Mucosa of gallbladder (tissue), 1 donor: ENCODE measurements at places on chromosomes 12 and 14.

- peak; percentile 26 for DNase-seq
Observed at GRCh38 chr12:10395390-10395998, 5.7 kb upstream of the KLRK1 start.

- DNase-seq: no peak
Observed at GRCh38 chr14:96614481-96614881, 112.3 kb downstream of the PAPOLA start.

GRCh38 chr12:98259693-98260092 is 255.7 kb upstream of the TMPO start:
- DNase-seq: no peak

- DNase-seq: no peak
Observed at GRCh38 chr12:110983811-110984210, 63.4 kb upstream of the MYL2 start.

- DNase-seq: no peak
Observed at GRCh38 chr12:16634786-16635185, 28.8 kb upstream of the LMO3 start.

GRCh38 chr14:33959692-33960151 is 8.8 kb upstream of the EGLN3 start:
- no peak for DNase-seq

DNA sequence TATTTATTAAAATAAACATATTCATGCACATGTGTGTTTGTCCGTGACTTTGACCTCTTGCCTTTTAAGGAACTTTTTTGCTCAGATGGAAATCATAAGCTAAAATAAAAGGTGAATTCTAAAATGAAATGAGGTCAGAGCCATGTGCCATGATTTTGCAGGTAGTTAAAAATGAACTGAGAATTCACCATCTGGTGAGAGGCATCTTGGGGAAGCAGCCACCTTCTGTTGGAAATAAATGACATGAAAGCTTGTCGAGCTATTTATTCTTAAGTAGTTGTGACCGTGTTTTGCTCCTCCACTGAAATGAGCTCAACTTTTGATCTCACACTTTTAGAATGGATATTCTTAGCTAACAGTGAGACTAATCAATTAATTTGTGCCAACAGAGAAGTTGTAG is 56.8 kb upstream of the CNOT2 start:
- no peak for DNase-seq

GRCh38 chr12:5478081-5478706 is 46.3 kb downstream of the NTF3 start:
- DNase-seq: no peak

GRCh38 chr14:65753061-65753460 is 340.5 kb downstream of the FUT8 start:
- DNase-seq: peak; percentile 69

DNA sequence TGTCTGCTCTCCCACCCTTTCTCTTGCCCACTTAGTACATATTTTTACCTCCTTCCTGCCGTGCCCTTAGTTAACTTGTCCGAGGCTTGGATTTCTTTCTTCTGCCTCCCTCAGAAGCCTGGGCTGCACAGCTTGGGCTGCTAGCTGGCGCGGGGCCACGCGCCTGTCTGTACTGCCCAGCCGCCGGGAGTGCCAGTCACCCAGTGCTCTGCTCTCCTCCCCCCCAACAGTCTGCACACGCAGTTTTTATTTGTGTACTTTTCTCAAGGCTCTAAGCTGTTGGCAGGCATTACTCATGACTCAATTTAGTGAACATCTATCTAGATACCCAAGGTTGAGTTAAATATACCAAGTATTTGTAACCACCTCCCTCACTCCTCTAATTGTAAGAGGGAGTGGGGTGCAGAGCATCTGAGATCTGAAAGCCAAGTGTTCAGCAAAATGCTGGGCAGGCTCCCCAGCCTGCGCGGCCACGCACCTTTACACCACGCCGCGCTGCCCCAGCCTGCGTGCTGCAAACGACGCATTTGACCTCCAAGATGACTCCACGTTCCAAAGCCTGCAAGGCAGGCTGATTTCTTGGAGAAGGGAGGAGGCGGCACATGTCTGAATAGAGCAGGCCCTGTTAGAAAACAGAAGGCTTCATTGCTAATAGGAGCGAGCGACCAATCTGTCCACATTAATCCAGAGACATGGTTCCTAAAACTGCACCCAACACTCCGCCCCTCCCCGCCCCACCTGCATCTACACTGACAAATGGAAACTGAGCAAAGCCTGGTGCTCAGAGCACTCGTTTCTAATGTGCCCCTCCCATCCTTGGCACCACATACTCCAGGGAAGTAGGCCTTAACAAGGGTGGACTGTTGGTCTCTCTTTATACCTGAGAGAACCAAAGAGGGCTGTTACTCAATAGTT is 18.2 kb upstream of the CACNA2D4 start:
- peak; percentile 77 for DNase-seq

DNA sequence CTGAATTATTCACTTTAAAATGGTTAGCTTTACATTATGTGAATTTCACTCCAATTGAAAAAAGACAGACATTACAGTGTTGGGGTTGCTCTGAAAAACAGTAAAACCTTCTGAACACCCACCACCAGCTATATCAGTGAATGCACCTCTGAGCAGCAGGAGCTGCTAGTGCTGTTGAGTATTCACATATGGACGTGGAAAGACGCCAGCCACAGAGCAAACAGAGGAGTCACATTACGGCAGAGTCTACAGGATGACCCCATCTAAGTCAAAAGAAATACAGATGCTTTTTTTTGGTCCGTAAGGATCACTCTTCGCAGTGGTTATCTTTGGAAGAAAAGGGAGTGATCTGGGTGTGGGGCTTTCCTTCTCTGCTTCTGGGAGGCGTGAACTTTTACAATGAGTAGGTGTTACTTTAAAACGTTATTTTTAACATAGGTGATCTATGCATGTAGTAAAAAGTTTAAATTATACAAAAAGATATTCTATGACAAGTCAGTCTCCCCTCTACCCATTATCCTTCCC is 4.5 kb downstream of the HVCN1 start:
- DNase-seq: no peak

- no peak for DNase-seq
Observed at GRCh38 chr14:50410071-50410470, 13.4 kb upstream of the CDKL1 start.

GRCh38 chr14:89267656-89268055 is 149.4 kb downstream of the FOXN3 start:
- no peak for DNase-seq

DNA sequence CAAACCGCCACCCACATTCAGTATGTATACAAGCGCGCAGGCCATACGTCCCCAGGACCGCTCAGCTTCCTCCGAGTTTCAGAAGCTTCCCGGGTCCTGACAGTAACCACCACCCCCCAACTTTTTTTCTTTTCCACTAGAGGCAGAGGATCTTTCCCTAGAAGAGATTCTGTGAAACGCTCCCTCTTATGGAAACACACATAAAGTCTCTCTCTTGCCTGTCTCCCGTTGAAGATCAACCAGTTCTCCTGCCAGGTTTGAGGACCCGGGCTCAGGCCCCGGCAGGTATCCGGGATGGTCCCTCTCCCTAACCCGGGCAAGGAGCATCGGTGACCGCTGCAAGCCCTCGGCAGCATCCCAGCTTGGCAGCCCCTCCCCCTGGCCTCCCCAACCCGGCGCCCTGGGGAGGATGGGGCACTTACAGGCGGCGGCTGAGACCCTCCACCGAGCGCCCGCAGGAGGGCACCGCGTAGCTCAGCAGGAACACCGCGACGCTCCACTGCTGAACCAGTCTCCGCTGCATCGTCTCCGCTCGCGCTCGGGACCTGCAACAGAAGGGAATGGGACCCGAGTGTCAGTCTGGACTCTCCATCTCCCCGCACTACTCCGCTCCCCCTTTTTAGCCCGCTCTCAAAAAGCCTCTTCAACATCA is 3.4 kb downstream of the PTHLH start:
- DNase-seq: no peak

- DNase-seq: peak; percentile 68
Observed at GRCh38 chr14:32417956-32418552, 89.0 kb downstream of the AKAP6 start.

DNA sequence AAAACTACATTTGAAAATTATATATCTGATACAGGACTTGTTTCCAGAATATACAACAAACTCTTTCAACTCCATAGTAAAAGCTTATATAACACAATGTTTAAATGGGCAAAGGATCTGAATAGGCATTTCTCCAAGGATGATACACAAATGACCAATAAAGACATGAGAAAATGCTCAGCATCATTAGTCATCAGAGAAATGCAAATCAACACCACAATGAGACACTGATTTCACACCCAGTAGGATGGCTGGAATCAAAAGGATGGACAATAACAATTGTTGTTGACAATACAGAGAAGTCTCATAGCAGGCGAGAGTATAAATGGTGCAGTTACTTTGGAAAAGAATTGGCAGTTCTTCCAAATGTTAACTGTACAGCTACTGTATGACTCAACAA is 394.9 kb downstream of the BCL11B start:
- no peak for DNase-seq

DNA sequence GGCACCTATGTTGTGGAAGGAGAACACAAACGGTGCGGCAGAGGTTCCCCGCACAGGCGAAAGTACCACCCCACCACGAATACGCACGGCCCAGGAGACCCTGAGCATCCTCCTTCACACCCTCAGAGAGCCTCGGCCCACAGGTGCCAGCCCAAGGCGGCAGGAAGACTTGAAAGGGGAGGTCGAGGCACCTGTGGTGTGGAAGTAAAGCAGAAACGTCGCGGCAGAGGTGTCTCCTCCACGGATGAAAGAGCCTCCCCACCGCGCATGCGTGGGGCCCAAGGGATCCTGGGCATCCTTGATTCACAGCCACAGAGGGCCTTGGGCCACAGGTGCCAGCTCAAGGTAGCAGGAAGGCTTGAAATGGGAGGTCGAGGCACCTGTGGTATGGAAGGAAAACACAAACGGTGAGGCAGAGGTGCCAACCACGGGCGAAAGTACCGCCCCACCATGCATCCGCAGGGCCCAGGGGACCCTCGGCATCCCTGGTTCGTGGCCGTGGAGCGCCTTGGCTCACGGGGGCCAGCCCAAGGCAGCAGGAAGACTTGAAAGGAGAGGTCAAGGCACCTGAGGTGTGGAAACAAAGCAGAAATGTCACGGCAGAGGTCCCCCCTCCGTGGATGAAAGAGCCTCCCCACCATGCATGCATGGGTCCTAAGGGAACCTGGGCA is 380.1 kb downstream of the ALG10 start:
- DNase-seq: peak; percentile 7

DNA sequence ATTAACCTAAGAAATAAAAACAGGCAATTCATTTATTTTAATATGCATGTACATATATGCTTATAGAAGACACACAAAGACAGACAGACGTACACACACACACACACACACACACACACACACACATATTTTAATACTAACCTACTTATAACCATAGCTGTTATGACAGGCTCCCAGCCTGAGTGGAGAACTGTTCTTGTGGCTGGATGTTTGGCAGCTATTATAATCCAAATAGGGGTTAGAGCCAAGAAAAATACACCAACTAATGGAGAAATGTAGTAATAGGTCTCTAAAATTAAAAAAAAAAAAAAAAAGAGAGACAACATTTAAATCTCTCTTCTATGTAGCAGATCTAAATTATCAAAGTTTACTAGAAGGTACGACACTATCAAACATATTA is 91.8 kb downstream of the SLC41A2 start:
- no peak for DNase-seq

DNA sequence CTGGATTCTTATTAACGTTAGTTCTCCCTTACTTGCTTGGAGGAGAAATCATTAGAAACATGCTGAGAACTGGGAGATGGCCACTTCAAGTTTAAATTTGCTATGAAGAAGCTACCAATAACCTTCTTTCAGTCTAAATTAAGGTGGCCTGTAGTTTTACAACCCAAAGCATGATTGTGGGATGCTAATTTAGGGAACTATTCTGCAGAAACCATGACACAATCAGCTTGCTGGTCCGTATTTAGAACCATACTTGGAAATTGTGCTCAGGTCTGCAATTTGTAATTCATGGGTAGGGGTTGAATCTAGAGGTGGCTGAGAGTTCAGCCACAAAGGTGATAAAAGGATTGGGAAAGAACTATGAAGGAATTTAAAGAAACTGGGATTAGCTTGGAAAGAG is 405.7 kb downstream of the RAD51B start:
- no peak for DNase-seq

DNA sequence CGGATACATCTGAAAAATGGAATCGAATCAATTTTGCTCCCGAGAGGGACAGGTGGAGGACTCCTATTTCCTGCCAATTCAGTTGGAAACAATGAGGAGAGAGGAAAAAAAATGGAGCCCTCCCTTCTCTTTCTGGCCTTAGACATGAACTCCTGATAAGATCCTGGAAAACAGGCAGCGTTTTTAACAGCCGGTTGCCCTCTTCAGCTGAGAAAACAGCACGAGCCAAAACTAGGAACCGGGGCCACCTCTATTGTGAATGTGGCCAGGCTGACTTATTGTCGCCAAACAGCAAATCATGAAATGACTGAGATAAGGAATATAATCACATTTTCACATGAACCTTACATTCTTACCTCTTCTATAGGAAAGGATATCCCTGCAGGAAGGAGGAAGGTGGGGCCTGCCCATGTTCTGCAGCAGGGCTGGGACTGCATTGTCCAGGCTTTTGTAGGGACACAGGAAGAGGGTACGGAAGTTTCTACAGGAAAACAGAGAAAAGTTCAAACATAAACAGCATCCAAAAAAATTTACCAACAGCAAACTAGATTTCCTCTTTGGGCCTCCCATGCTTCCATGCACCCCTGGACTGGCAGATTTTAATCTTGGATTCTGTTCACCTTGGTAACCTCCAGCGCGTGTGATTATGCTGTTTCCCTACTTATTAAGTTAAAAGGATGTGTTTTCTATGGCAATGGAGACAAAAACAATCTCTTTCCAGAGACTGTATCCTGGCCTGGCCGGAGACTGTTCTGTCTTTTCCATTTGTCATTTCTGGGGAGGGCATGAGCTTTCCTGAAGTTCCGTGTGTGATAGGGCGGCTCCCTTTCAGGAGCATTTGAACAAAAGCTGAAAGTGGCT is 29.0 kb upstream of the ELK3 start:
- no peak for DNase-seq

- no peak for DNase-seq
Observed at GRCh38 chr14:77910506-77910905, 110.6 kb downstream of the ADCK1 start.

- DNase-seq: no peak
Observed at GRCh38 chr12:85568395-85569103, 267.7 kb downstream of the RASSF9 start.

- DNase-seq: no peak
Observed at GRCh38 chr14:53260286-53260685, 107.2 kb upstream of the DDHD1 start.

DNA sequence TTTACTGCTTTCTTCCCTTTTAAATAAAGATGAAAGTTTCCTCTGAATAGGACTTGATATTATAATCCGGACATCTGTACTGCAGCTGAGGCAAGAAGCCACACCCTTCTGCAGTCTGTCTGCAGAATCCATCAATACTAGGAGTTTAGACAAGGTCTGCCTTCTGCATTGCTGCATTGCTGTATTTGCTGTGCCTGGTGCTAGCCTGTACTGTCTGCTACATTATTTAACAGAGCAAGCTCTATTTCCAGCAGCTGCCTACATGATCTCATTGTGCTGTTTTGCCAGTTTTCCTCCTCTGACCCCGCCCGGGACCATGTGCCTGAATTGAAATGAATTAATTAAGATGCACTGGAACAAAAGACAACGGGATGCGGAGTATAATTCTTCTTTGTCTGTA is 1.7 kb downstream of the TUBA1A start:
- DNase-seq: peak; percentile 25
